ENCODE measurements at places on chromosomes 5 and 9. TPM values are rescaled to one million over a fixed set of nuclear protein-coding genes. Genes with fewer than 3 reads are reported as not detected.

The DAB2 gene
- total RNA-seq, result 23.4 TPM

DNA sequence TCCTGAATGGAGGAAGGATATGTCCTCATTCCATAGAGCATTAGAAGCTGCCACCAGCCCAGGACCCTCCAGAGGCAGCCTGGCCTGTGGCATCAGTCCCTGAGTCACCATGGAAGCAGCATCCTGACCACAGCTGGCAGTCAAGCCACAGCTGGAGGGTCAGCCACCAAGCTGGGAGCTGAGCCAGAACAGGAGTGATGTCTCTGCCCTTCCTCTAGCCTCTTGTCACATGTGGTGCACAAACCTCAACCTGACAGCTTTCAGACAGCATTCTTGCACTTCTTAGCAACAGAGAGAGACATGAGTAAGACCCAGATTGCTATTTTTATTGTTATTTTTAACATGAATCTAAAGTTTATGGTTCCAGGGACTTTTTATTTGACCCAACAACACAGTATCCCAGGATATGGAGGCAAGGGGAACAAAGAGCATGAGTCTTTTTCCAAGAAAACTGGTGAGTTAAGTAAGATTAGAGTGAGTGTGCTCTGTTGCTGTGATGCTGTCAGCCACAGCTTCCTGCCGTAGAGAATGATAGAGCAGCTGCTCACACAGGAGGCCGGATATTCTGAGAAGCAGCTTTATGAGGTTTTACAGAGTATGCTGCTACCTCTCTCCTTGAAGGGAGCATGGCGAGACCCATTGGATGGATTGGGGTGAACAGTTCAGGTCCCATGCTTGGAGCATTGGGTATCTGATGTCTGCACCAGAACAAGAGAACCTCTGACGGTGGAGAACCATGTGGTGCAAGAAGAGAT is 13.0 kb upstream of the CYFIP2 start:
- DNase-seq, result no peak

The CDH18 gene
- 10.0 TPM for total RNA-seq

DNA sequence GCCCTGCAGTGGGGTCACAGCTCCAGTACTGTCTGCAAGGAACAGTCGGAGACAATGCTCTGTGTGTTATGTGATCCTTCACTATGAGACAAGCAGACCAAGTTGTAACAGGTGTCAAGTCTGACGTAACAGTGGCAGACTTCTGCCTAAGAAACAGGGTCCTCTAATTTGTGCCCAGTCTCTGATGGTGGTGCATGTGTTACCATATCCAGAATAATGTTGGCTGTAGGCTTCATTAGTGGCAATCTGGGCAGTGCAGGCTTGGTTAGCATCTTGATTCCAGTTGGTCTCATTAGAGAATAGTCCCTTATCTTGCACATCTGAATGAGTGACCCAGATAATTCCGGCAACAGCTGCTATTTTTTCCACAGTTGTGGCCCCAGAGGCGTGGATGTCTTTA is 33.8 kb downstream of the ZNF131 start:
- no peak for DNase-seq

DNA sequence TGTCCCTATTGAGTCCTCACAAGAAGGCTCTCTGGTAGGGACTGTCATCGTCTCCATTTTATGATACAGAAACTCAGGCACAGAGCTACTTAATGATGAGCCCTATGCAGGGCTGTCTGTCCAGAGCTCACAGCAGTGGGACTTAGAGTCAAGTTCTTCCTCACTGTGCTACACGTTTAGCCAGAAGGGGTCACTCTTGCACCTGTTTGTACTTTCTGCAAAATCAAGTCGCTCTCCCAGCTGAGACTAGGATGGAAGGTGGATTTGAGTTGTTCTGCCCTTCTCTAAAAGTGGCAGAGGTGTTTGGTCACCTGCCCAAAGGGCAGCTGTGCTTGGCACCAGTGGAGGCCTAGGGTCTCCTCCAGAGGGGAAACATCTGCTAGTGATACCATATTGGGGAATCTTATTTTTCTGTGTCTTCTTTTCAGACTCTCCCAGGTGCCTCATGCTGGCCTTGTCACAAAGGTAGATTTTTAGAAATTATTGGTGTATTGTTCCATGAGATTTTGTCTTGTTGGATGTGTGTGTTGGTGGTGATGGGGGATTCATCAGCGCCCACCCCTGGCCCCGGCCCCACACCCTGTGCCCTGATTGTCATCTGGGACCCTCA is 104.2 kb downstream of the PPARGC1B start:
- DNase-seq, result no peak

The PCDHB14 gene
- total RNA-seq, result 13.4 TPM

DNA sequence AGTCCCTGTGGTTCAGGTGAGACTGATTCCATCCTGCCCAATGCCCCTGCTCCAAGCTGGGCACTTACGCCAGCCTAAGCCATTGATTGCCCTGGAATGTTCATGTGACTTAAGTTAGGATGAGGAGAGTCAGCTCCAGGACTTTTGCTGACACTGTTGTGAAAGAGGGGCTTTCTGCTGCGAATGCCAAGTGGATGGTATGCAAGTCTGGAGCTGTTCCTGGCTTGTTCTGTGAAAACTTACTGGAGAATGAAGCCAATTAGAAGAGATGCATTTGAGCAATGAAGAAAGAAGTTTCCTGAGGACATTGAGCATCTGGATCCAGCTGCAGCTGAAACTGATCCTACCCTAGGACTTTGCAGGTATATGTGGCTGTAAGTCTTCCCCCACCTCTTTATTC is 61.2 kb upstream of the ZFR start:
- no peak for DNase-seq

The TMEM232 gene
- 19.3 TPM for total RNA-seq

DNA sequence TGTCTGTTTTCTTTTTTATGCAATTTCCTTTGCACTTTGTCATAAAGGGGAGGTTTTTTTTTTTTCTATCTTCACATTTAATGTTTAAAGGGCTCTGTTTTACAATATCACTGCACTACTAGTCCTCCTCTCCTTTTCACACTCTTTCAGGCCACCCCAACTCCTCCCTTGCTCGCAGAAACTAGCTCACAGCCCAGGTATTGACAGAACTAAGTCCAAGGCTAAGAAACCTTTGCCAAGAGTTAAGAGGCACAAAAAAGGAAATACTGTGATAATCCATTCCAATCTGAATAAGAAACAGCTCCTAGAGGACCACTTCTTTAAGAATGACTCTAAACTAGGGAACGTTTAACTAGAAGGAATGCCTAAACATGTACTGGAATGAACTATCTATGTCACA is 1.1 kb upstream of the FGF10 start:
- DNase-seq, result no peak

DNA sequence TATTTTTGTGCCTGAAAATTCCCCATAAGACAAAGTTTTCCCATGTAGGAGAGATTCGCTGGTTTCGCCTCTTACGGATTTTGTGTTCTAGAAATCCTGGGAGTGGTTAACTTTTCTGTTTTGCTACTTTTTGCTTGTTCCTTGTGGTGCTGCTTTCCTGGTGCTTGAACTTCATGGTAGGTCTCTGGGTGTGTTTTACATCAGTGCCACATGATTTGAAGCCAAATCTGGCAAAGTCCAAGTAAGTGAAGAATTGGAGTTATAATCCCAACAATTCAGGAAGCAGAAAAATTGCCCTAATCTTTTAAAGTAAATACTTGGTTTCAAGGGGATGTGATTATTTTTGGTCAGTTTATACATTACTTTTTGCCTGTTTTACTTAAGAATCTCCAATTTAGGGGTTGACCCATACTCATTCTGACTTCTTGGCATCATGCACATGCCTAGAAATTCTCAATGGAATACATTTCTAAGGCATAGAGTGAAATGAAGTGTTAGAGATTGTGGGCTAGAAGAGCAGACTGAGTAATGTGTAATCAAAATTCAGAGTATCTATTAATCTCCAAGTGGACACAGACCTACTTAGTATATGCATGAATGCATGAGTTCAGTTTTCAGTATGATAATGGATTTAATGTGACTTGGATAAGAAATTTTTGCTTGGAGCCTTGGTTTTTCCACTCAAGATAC is 189.7 kb downstream of the CSNK1G3 start:
- no peak for DNase-seq

DNA sequence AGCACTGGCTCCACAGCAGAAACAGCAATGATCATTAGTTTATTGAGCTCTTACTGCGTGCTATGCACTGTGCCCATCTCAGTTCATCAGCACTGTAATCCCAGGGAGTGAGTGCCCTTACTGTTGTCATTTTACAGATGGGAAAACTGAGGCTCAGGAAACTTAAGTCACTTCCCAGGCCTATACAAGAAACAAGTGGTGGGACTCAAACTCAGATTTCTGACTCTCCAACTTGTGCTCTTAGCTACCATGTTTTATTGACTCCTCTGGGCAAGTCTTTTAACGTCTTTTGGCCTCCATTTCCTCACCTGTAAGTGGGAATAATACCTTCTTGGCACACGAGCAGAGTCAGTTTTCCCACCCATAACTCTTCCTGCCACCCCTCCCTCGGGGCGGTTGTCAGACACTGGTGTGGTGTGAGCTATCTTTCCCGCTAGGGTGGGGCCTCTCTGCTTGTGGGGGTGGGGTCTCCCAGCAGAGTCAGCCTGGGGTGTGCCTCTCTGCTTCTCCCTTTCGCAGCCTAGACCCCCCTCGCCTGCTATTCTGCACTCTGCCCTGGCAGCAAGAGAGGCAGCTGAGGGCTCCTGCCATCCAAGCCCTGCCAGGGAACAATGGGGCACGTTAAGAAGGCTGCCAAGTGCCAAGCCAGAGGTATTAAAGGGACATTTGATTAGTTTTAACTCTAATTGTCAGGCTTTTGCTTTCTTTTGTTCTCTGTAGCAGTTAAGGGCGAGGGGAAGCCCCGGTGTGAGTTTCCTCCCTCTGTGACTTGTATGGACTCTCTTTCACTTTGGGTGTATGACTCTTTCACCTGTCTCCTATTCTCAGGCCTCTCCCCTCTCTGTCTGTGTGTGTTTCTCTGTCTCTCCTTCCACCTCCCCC is 12.1 kb downstream of the GALNT10 start:
- DNase-seq, result no peak

DNA sequence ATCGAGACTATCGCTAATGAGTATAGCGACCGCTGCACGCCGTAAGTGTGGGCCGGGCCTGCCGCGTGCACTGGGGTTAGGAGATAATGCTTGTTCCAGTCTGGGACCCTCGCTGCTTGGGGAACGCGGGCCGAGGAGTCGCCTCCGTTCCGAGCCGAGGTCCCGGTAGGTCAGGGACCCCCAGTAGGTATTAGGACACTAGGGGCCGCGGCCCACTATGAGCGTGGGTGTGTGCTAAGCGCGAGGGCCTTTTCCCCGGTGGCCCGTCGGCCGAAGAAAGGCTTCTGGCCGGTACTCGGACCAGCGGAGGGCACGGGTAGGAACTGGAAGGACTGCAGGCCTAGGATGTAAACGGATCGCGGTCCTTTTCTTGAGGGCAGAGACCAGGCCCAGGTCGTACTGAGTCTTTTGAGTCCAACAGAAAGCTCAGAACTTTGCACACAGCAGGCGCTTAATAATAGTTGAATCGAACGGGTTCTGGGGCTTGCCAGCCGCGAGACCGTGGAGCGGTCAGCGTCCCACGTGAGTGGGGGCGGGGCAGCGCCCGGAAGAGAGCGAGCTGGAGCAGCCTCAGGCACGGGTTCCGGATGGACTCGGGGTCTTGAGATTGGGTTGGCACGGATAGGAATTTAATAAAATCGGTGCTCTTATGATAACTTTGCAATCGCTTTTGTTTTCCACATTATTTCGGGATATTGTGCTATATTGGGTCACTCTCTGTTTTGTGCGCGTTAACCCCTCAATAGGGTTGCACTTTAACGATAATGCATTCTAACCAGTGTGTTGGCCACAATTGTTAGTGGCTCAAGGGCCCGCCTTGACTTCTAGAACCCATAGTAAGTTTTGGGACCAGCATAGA is 733 bp downstream of the HSPA4 start:
- DNase-seq, result peak; percentile 3

The FAM169A gene
- 90.6 TPM for total RNA-seq

- DNase-seq, result no peak
Observed at GRCh38 chr9:78596346-78596745, 299.4 kb downstream of the PSAT1 start.

The STC2 gene
- 0.31 TPM for total RNA-seq

DNA sequence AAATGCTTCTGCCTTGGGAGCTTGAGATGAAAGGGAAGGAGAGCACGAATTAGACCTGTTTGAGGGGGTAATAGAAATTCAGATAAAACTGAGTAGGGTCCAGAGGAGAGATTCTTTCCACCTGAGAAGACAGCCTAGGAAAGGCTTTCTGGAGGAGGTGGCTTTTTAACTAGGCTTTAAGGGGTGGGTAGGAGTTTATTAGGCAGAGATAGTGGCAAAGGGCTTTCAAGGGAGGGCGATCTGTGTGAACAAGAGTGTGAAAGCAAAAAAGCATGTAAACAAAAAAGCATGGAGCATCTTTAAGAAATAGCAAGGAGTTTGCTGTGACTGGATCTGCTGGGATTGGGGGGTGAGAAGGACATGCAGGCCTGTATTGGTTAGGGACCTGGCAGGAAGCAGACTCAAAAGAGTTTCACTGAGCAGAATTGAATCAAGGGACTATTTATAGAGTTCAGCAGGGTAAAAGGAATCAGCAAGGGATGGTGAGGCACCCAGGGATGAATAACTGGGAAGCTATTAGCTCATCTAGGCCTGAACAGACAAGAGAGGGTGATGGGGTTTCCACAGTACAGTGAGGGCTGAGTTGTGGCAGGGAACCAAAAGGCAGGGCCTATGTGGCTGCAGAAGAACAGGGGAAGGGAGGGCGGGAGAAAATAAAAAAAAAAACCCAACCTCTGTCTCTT is 18.8 kb downstream of the SLC1A1 start:
- no peak for DNase-seq

The PCDHA8 gene
- 11.1 TPM for total RNA-seq

DNA sequence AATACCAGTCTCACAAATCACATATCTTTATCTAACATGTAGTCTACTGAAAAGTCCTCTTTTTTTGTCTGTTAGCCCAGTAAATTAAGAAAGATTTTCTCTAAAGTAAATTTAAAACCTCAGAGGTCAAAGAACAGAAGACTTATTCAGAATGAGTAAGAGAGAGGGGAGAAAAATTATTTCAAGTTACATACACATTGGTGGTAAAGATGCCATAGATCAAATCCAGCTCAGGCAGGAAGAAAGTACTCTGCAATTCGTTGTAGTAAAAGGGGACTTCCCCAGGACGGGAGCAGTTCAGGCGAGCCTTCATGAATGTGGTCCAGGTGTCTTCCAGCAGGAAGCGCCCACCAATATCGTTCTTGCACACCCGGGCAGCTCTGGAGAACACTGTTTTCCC is 344.1 kb downstream of the SEMA5A start:
- DNase-seq, result no peak

The LRRC19 gene
- not detected for total RNA-seq

GRCh38 chr5:94885931-94886330 is 267.5 kb downstream of the SLF1 start:
- no peak for DNase-seq

- DNase-seq, result no peak
Observed at GRCh38 chr5:127943061-127943371, 140.6 kb upstream of the SLC12A2 start.
